ENCODE measurements at places on chromosomes 2 and 18.

DNA sequence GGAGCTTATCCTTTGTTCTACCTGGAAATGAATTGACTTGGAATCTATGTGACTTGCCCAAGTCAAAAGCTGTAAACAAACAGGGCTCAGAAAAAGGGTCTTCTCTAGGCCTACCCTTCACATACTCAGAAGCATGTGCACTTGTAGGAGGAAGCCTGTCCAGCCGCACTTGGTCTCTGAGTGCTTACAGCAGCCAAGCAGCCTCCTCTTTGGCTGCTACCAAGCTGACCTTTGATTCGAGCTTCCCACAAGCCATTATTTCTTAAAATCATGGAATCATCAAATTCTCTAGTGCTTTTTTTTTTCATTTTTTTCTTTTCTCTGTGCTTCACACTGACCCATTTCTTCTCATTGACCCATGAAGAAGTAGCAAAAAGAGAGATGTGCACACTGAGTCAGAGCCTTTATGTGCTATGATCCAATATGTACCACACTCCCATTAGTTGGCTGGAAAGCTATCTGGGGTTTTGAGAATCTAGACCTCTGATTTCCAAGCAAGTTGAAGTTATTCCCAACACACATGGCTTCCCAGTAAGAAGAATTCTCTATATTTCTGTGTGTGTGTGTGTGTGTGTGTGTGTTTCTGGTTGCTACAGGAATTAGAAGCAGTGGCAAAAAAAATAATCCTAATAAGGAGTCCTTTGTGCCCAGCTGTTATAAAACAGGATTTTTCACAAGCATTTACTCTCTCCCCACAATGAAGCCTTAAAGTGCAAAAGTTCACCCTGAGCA lies 550.3 kb upstream of the TNP1 start:
- DNase-seq, result no peak

- DNase-seq, result no peak
These were observed 9.6 kb downstream of the COL6A3 start for GRCh38 chr2:237404413-237404812.

DNA sequence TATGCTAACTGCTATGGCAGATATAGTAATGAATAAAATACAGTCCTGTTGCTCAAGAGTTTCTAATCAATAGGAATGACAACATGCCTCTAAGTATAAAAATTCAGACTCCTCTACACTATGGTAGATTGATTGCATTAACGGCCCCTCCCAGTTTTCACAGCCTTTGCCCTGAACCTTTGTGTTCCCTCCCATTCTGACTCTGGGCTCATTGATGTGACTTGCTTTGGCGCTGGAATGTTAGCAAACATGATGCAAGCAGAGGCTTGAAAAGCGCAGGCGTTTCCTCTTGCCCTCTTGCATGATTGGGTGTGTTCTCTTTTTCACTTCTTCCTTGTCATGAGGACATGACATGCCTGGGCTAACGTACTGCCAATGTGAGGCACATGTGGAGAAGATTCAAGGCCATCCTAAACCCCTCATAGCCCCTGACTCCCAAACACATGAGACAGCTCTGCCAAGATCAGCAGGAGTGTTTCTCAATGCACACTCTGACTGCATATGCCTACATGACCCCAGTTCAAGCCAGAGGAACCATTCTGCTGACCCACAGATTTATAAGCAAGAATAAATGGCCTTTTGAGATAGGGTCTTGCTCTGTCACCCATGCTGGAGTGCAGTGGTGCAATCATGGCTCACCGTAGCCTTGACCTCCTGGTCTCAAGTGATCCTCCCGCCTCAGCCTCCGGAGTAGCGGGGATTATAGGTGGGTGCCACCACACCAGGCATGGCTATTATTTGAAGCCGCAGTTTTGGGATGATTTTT lies 49.7 kb upstream of the CD28 start:
- no peak for DNase-seq

- no peak for DNase-seq
These were observed 270.9 kb upstream of the TFPI start for GRCh38 chr2:187825108-187825507.

GRCh38 chr18:3912705-3913104 lies 462.7 kb downstream of the TGIF1 start:
- DNase-seq, result no peak

DNA sequence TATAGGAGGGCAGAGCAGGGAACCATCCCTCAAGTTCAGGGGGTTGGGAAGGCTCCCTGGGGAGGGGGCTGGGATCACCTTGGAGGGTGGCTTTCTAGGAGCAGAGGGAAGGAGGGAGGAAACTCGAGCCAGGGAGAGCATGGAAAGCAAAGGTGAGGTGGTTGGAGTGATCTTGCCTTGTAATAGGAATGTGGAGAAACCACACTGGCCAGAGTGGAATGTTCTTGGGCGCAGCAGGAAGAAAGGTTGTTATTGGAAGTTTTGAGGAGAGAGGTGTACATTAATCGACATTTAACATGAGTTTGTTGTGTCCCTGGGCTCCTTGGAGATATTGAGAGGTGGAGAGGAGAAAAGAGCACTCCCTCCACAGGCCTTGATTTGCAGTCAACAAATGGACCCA lies 272.2 kb downstream of the PRKCE start:
- no peak for DNase-seq

DNA sequence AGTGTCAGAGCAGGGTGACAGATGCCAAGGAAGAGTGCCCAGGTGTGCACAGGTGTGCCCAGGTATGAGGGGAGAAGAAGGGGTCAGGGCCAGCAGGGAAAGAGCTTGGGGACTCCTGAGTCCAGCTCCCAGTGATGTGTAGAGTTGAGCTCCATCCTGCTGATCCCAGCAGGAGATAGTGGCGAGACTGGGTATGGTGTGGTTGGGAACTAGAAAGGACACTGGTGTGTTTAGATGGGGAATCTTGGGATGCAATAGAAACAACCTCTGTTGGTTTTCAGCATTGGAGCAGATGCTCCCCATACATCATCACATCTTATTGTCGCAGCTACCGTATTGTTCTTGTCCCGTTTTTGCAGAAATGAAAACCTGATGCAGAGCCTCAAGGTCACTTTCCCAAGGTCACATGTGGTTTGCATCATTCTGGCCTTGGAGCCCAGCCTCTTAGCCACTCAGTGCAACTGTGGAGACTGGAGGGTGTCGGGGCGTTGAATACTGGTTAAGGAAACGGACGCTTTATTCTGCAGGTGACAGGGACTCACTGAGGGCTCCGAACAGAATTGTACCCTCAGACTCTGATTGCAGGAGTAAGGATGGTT lies 166.7 kb downstream of the AGAP1 start:
- DNase-seq, result no peak

All from NCI-H2171 (cell line).